Mucosa of descending colon (tissue), 3 donors: ENCODE measurements at places on chromosomes 7 and 10. TPM values are rescaled to one million over a fixed set of nuclear protein-coding genes. Genes with fewer than 3 reads are reported as not detected.

- DNase-seq = no peak
These were observed 1.1 kb downstream of the VWC2 start for GRCh38 chr7:49774459-49775064.

GRCh38 chr10:8800426-8800825 is 745.9 kb downstream of the GATA3 start:
- DNase-seq = no peak

GRCh38 chr7:99126921-99127553 is 16.9 kb downstream of the SMURF1 start:
- DNase-seq = no peak

DNA sequence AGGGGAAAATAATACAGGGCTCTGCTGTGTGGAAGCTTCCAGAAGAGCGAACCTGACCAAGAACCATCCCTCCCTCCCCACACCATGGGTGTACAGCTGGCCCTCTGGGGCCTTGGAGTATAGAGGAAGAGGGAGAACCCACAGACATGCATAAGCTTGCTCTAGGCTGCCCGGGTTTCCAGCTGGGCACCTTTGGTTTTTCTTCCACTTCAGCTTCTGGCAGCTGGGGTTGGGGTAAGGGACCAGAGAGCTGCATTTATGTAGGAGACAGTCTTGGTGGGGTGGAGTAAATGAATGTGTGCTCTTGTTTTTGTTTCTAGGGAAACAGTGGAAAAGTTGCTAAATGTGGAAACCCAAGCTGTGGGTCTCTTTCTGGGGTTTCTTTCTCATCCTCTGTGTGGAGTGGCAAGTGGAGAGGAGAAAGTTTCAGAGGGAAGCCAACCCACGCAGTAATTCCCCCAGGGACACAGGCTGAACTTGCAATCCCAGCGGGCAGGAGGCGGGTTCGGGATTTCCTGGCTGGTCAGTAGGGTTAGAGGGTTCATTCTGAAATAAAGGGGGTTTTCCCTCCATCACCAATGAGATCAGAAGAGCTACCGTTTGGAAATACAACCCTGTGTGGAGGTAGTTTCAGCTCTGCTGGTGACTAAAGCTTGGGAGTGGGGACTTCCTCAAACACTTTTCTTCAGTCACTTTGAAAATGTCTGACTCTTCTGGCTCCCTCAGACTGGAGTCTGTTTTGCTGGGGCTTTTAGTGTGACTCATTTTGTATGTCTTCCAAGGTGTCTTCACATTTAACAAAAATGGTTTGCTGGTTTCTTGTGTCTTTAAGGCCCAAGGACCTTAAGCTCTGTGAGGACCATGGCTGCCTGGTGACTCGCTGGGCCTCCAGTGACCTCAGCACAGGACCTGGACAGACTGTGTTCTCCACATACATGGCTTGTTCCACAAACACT is 22.2 kb upstream of the SRGN start:
- DNase-seq = no peak

DNA sequence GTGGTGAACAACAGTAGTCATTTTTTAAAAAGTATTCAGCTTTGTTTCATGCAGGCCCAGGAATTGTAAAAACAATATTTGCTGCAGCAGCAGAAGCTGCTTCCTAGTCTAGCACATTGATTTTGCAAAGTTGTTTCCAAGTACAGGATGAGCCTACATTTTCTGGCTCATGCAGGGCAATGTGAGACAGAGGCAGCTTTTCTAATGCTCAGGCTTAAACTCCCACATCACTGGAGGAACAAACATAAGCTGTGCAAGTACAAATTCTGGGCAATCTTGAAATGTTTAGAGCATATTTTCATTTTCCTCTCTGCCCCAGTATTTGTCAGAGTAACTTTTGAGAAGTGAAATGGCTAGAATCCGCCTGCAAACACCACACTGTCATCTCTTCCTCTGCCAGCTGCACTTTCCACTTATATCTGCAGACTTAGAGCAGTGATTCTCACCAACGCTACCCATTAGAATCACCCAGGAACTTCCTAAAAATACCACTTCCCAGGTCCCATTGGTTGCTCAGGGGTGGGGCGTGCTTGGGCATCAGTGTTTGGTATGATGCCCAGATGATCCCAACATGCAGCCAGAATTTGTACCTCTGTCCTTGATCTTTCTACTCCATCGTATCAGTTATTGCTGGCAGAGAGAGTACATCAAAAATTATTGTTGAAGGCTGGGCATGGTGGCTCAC is 304.1 kb upstream of the LRGUK start:
- DNase-seq = no peak

- no peak for DNase-seq
These were observed 986.9 kb downstream of the TYW1 start for GRCh38 chr7:67983486-67983885.

Gene SUGCT
- 7.6 TPM for total RNA-seq

Gene RSPH10B
- not detected for total RNA-seq

Gene INTS1
- 79.6 TPM for total RNA-seq

Gene FGL2
- total RNA-seq = 21.3 TPM

Gene OIT3
- total RNA-seq = 0.25 TPM

Gene ADAM8
- total RNA-seq = 5.2 TPM
